ENCODE measurements at places on chromosomes 7 and 10. TPM values are rescaled to one million over a fixed set of nuclear protein-coding genes. Genes with fewer than 3 reads are reported as not detected.

Gene CALCR
- total RNA-seq: 0.12 TPM

Gene STRIP2
- total RNA-seq: 27.5 TPM

Gene SPAM1
- total RNA-seq: 0.32 TPM

Gene MCM10
- 0.07 TPM for total RNA-seq

Gene STMP1
- 26.5 TPM for total RNA-seq

GRCh38 chr10:87646935-87647334, 12.7 kb upstream of the PAPSS2 start:
- H3K36me3 ChIP-seq: no peaks in the 10 kb centered on the region
- peaks cover 7% of the 10 kb centered on the region for H3K27me3 ChIP-seq
- DNase-seq: no peak
- H3K27ac ChIP-seq: no peak overlapping the region
- H3K4me1 ChIP-seq: no peaks in the 10 kb centered on the region
- H3K4me3 ChIP-seq: no peak overlapping the region

DNA sequence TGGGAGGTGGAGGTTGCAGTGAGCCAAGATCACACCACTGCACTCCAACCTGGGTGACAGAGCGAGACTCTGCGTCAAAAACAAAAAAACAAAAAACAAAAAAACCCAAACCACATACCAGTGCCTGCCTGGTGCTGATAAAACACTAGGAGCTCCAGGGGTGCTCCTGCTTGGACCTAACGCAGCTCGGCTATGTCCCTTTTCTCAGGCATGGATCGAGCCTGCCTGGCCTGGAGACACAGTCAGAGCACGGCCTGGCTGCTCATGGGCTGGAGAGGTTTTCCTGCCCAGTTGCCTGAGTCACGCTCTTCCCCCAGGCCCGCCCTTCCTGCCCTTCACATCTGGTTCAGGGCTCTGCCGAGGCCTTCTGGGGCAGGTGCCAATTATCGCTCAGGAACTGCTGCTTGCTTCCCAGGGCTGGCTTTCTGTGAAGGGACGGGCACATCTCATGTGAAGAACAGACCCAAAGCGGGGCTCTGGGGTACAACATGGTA, 12.6 kb upstream of the NPFFR1 start:
- peaks cover 17% of the 10 kb centered on the region for H3K4me1 ChIP-seq
- no peak overlapping the region for H3K4me3 ChIP-seq
- H3K36me3 ChIP-seq: no peaks in the 10 kb centered on the region
- peak overlapping the region; percentile 85 for H3K27ac ChIP-seq
- H3K27me3 ChIP-seq: no peaks in the 10 kb centered on the region
- DNase-seq: peak; percentile 88

DNA sequence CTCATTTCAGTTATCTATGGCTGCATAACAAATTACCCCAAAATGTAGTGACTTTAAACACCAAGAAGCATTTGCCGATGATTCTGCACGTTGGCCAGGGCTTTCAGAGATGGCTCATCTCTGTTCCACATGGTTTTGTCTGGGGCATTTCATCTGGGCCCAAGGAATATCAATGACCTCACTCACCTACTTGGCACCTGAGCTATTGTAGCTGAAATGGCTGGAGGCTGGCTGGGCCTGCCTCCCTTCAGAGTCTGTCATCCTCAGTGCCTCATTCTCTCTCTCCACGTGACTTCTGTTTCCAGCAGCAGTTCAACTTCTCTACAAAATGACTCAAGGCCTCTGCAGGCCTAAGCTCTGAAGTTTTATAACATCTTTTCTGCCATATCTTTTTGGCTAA, 119.4 kb upstream of the PRR15 start:
- DNase-seq: no peak
- no peaks in the 10 kb centered on the region for H3K4me1 ChIP-seq
- H3K36me3 ChIP-seq: no peaks in the 10 kb centered on the region
- H3K4me3 ChIP-seq: no peak overlapping the region
- H3K27me3 ChIP-seq: no peaks in the 10 kb centered on the region

DNA sequence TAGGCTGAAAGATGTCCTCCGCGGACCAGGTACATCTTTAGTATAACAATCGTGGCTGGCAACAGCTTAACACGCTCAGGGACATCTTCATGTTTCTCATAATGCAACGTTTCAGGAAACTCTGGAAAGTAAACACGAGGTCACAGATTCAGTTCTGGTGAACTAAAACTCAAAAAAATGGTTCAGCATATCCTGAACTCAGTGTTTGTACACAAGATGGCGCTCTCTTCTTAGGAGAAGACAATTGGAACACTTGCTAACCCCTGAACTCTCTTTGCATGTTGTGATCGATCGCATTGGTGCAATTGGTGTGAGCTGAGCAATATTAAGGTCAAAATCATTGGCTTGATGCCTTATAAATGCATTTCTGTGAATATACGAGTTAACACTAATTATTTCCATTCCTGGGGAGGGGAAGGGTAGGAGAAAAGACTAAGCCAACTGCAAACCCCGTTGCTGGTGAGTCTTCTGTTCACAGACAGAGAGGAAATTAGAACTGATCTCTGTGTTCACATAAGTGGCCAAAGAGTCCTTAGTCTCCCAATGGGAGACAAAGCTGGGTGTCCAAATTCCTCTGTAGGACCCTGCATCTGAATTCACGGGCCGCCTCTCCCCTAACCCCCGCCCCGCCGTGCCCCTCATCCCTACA, 52.6 kb upstream of the FAM180A start:
- peak; percentile 50 for DNase-seq
- no peak overlapping the region for H3K27ac ChIP-seq
- H3K27me3 ChIP-seq: no peaks in the 10 kb centered on the region
- H3K36me3 ChIP-seq: no peaks in the 10 kb centered on the region
- H3K4me1 ChIP-seq: peaks cover 20% of the 10 kb centered on the region

GRCh38 chr10:26439406-26440087, 1.4 kb downstream of the APBB1IP start:
- H3K36me3 ChIP-seq: no peaks in the 10 kb centered on the region
- H3K27me3 ChIP-seq: peaks cover 34% of the 10 kb centered on the region
- no peak overlapping the region for H3K4me3 ChIP-seq
- DNase-seq: no peak
- no peak overlapping the region for H3K27ac ChIP-seq
- H3K4me1 ChIP-seq: no peaks in the 10 kb centered on the region

- peaks cover 49% of the 10 kb centered on the region for H3K36me3 ChIP-seq
- peaks cover 18% of the 10 kb centered on the region for H3K4me1 ChIP-seq
- no peaks in the 10 kb centered on the region for H3K27me3 ChIP-seq
- H3K4me3 ChIP-seq: no peak overlapping the region
Measured at GRCh38 chr10:120854388-120854787, 3.2 kb downstream of the WDR11 start.

DNA sequence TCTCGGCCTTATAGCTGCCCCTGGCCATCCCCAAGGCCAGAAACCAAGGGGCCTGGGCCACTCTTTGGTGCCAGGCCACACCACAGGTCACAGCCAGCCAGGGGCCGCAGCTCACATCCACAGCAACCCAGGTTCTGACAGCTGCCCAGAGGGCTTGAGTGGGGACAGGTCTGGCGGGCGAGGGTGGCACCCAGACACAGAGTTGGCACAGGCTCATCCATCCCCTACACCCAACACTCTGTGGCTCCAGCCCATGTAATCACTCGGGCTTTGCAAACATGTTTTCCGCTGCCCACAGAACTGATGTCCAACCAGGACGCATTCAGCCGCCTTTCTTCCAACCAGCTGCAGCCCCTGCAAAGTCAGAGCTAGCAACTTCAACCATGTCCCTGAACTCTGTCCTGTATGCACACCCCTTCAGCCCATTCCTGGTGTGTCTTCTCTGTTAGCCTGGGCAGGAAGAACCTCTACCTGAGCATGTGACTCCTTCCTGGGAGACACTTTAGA, 57.7 kb upstream of the PPP2R2D start:
- H3K36me3 ChIP-seq: no peaks in the 10 kb centered on the region
- DNase-seq: no peak
- H3K4me1 ChIP-seq: no peaks in the 10 kb centered on the region
- no peak overlapping the region for H3K4me3 ChIP-seq
- no peak overlapping the region for H3K27ac ChIP-seq

GRCh38 chr10:79176052-79176501, 107.3 kb downstream of the ZMIZ1 start:
- H3K4me1 ChIP-seq: peaks cover 76% of the 10 kb centered on the region
- H3K36me3 ChIP-seq: peaks cover 9% of the 10 kb centered on the region
- H3K27ac ChIP-seq: no peak overlapping the region
- no peak overlapping the region for H3K4me3 ChIP-seq
- no peak for DNase-seq

DNA sequence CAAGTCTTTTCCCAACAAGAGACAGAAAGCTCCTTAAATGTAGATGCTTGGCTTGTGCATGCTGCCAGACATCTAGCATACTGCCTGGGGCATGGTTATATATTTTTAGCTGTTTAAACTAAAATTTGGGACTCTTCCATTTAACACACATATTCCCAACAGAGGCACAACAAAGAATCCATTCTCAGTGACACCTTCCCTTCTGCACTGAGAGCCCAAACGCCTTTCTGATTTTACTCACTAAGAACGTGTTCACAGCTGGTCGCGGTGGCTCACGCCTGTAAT, 49.9 kb downstream of the CPVL start:
- no peak for DNase-seq
- no peaks in the 10 kb centered on the region for H3K27me3 ChIP-seq
- H3K36me3 ChIP-seq: no peaks in the 10 kb centered on the region
- peaks cover 16% of the 10 kb centered on the region for H3K4me1 ChIP-seq
- no peak overlapping the region for H3K27ac ChIP-seq
- no peak overlapping the region for H3K4me3 ChIP-seq

DNA sequence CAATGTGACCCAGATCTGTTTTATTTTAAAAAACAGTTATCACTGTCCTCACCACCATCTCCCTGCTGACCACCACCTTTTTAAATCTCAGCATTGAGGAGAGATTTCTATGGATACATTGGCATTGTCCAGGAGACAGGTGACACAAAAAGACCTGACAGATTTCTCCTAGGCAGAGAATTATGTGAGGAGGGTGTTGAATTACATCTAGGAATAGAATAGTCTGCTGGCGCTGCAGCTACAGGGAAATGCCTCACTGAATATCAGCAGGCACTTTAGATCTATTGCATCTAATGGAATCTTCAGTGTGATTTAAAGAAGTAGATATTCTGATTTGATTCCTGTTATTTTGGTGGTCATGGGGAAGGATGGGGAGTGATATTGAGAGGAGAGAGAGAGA, 593.5 kb downstream of the NRG3 start:
- no peak overlapping the region for H3K4me3 ChIP-seq
- no peak overlapping the region for H3K27ac ChIP-seq
- no peaks in the 10 kb centered on the region for H3K27me3 ChIP-seq
- peaks cover 3% of the 10 kb centered on the region for H3K4me1 ChIP-seq
- H3K36me3 ChIP-seq: no peaks in the 10 kb centered on the region
- DNase-seq: no peak

DNA sequence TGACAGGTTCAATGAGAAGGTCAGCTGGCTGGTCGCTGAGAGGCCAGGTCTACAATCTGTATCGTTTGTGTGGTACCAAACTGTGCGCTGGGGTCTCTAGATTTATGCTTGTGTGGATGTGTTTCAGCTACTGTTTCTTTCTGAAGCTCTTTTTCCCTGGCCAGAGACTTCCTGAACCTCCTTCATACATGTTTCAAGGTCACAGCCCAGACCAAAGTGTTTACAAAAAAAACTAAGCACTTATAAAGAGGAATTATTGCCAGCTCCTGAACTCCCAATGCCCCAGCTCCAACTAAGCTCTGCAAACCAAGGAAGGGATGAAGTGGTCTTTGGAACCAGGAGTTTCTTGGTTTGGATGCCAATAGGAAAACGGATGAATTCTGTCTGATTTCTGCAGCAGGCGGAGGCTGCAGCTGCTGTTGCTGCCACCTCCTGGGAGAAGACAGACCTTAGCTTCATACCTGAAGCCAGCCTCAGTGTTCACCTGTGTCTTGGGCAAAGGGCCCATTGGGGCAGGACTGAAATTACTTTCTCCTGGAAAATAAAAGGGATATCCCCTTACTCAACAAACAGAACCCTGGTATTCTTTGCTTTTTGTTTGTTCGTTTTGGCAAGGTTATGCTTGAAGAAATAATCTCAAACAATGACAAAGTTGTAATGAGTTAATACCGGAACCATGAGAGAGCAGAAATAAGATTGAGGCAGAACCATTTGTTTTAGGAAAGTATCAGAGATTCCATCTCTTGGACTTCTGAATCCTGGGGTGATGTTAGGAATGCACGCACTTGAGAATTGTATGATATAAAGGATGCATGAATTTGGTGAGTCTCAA, 24.6 kb upstream of the MKLN1 start:
- H3K4me1 ChIP-seq: no peaks in the 10 kb centered on the region
- no peak overlapping the region for H3K4me3 ChIP-seq
- H3K36me3 ChIP-seq: no peaks in the 10 kb centered on the region
- H3K27me3 ChIP-seq: no peaks in the 10 kb centered on the region
- peak; percentile 23 for DNase-seq
- H3K27ac ChIP-seq: peak overlapping the region; percentile 5
